Fibroblast of lung (primary cell): ENCODE measurements at places on chromosomes 16 and 17. TPM values are rescaled to one million over a fixed set of nuclear protein-coding genes. Genes with fewer than 3 reads are reported as not detected.

METTL23 gene
- polyA plus RNA-seq = 34.5 and 35.1 TPM in 2 replicates

TNFRSF17 gene
- not detected in 2 replicates for polyA plus RNA-seq

RNF227 gene
- polyA plus RNA-seq = 2.2 and 2.8 TPM in 2 replicates

ORC6 gene
- 9.5 and 18.9 TPM in 2 replicates for polyA plus RNA-seq

GCGR gene
- polyA plus RNA-seq = not detected in 2 replicates

SPATA22 gene
- 0.33 and 0.63 TPM in 2 replicates for polyA plus RNA-seq

CHTF18 gene
- 1.1 and 5.7 TPM in 2 replicates for polyA plus RNA-seq

TBC1D10B gene
- polyA plus RNA-seq = 14.8 and 22.1 TPM in 2 replicates

AURKB gene
- polyA plus RNA-seq = 7.5 and 37.8 TPM in 2 replicates

SLC16A6 gene
- 1.7 and 8.8 TPM in 2 replicates for polyA plus RNA-seq

CCL8 gene
- 0.27 TPM in 1 of 2 replicates, not detected in the other for polyA plus RNA-seq

CLEC18C gene
- 0.01 TPM in 1 of 2 replicates, not detected in the other for polyA plus RNA-seq

ASB16 gene
- 0.07 TPM in 1 of 2 replicates, not detected in the other for polyA plus RNA-seq

TTYH2 gene
- 0.75 and 1.2 TPM in 2 replicates for polyA plus RNA-seq

KIF2B gene
- polyA plus RNA-seq = not detected in 2 replicates

PPY gene
- not detected in 2 replicates for polyA plus RNA-seq

TMC5 gene
- not detected in 2 replicates for polyA plus RNA-seq

PRRT2 gene
- polyA plus RNA-seq = 1.3 and 2.9 TPM in 2 replicates
